ENCODE measurements at places on chromosomes 7 and 10.

DNA sequence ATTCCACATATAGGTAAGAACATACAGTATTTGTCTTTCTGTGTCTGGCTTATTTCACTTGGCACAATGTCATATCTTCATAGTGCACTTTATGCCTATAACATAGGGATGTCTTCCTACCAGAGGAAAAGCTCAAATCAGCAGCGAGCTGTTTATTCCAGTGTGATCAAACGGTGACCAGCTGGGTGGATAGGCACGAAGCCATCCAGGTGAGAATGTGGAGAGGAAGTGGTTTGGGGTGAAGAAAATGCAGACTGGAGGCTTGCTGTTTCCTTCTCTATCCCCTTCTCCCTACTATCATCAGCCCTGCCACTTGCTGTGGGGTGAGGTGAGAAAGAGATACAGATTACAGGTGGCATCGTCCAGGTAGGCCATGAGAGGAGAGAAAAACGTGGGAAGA lies 52.4 kb downstream of the CHCHD3 start:
- DNase-seq = no peak

- DNase-seq = no peak
Measured at GRCh38 chr7:70051726-70052125, 453.5 kb downstream of the AUTS2 start.

- DNase-seq = no peak
Measured at GRCh38 chr10:61271127-61271780, 181.9 kb downstream of the TMEM26 start.

DNA sequence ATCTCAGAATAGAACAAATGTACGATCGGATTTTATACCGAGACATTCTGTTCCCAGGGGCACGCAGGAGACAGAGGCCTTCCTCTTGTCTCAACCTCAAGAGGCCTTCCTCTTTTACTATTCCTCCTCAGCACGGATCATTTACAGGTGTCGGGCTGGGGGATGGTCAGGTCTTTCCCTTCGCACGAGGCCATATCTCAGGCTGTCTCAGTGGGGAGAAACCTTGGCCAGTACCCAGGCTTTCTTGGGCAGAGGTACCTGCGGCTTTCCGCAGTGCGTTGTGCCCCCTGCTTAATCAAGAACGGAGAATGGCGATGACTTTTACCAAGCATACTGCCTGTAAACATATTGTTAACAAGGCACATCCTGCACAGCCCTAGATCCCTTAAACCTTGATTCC lies 44.2 kb downstream of the FANK1 start:
- no peak for DNase-seq

GRCh38 chr10:34223658-34224057 lies 591.4 kb downstream of the PARD3 start:
- DNase-seq = no peak

DNA sequence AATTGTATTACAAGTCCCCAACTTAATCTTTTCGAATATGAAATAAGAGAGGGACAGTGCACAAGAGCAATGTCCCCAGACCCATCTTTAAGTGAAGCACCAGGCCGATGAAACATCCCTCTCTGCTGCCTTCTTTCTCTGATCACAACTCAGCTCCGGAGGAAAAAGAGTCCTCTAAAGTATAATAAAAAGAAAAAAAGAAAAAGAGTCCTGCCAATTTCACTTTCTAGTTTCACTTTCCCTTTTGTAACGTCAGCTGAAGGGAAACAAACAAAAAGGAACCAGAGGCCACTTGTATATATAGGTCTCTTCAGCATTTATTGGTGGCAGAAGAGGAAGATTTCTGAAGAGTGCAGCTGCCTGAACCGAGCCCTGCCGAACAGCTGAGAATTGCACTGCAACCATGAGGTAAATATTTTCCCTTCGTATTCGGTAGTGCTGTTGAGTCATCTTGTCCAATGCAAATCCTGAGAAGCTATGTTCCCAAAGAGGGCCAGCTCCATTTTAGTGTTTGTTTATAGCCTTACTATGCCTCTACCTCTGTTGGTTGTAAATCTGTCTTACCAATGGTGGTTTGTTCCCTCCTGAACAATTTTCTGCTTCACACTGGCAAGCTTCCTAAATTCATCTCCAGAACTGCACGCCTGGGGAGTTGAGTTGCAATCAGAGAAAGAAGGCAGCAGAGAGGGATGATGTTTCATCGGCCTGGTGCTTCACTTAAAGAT lies at the start of gene IFIT2:
Gene IFIT2, plus strand, starts transcription at position 326 of the 725 bp plus-strand sequence. Its CDS starts 78 bp downstream, at position 404.
- no peak for DNase-seq

DNA sequence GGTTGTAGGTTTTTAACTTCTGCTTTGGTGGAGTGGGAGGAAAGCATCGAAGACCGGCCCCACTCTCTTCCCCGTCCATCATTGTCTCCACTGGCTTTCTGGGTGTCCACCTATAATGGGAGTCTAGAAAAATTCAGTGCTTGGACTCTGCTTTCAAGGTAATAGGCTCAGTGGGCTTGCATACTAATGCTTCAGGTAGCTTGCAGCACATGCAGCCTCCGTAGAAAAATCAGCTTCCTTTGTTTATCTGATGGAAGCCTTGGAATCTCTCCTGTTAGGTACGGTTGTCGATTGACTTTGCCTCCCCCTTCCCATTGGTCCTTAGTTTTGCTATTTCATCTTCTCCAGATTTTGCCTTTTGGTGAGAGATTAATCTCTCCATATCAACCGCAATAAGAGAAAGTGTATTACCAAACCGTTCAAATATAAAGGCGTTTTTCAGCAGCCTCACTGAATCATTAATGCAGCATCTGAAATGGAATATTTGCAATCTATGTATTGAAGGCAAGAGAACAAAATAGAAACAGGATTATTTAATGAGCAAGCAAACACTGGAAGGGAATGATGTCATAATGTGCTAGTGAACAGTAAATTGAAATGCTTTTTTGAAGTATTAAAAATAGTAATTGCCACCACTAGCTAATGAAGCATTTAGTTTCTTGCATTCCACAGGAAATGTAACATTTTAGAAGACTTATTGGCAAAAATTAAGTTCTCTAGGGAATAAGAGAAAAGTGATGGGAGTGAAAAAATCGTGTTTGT lies 944 bp downstream of the AVL9 start:
- DNase-seq = no peak

- DNase-seq = no peak
Measured at GRCh38 chr7:76294344-76295024, 8.0 kb upstream of the HSPB1 start.

GRCh38 chr7:157839672-157840167 lies 502.9 kb downstream of the DNAJB6 start:
- DNase-seq = no peak

GRCh38 chr10:16777473-16778370 lies 39.5 kb downstream of the RSU1 start:
- peak; percentile 28 for DNase-seq

GRCh38 chr10:106816318-106817085 lies 348.0 kb downstream of the SORCS1 start:
- no peak for DNase-seq

DNA sequence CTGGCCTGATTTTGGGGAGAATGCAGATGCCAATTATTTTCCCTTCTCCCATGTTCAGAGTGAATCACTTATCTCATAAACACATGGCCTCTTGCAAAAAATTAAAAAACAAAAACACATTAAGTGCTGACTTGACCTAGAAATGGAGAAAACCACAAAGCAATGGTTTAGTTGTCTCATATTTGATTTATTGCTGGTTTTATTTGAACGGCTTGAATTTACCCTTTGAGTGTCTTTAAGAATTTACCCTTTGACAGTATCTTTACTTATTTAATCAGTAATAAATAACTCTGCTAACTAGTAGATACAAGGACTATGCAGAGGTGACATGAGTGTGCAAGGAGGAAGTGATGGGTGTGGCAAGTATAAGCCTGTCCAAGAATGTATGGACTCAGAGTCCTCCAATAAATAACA lies 68.1 kb upstream of the GSDME start:
- DNase-seq = no peak

- no peak for DNase-seq
Measured at GRCh38 chr7:2417981-2418481, 14.6 kb downstream of the CHST12 start.

- no peak for DNase-seq
Measured at GRCh38 chr7:88638583-88638982, 120.9 kb upstream of the ZNF804B start.

GRCh38 chr10:10093021-10093420 lies 924.7 kb upstream of the CELF2 start:
- DNase-seq = no peak

GRCh38 chr10:76559892-76560220 lies 1077.8 kb downstream of the KCNMA1 start:
- DNase-seq = no peak

GRCh38 chr7:101200862-101201599 lies at the start of gene MOGAT3:
Gene MOGAT3 (minus strand): TSS chr7:101201036. CDS start chr7:101200854, 182 bp downstream.
- no peak for DNase-seq

GRCh38 chr7:65923316-65923715 lies 50.4 kb downstream of the VKORC1L1 start:
- DNase-seq = no peak

- DNase-seq = no peak
Measured at GRCh38 chr7:111527545-111527944, 34.7 kb downstream of the IMMP2L start.

- no peak for DNase-seq
Measured at GRCh38 chr7:116911801-116912200, 41.5 kb upstream of the ST7 start.

DNA sequence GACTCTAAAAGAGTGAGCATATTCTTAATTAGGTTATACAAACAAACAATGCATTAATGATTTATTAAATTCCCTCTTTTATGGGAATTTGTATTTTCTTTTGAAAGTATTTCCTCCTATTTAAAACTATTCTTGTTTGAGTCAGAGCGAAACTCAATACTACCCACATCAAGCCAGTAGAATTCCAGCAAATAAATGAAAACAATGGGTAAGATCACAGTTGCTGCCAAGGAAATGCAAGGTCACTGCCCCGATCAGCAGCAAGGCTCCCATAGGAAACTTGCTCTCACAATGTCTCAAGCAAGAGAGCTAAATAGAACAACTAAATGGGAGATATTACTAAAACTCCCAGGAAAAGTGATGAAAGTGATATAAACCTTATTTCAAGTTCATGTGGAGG lies 206.3 kb downstream of the THSD7A start:
- no peak for DNase-seq

GRCh38 chr10:68955355-68955831 lies 577 bp upstream of the DDX21 start:
- peak; percentile 1 for DNase-seq

- no peak for DNase-seq
Measured at GRCh38 chr10:5588603-5589002, 63.8 kb downstream of the CALML3 start.
